ENCODE measurements at places on chromosomes 2 and 18. TPM values are rescaled to one million over a fixed set of nuclear protein-coding genes. Genes with fewer than 3 reads are reported as not detected.

The ACVR1C gene
- 0.36 TPM for total RNA-seq

The ALK gene
- under 0.01 TPM for total RNA-seq

The SCN1A gene
- 0.72 TPM for total RNA-seq

The GMPPA gene
- total RNA-seq: 46.3 TPM

The HOXD8 gene
- 3.3 TPM for total RNA-seq

The RPRM gene
- 0.36 TPM for total RNA-seq

The GRHL1 gene
- total RNA-seq: 0.29 TPM

The CRYGC gene
- not detected for total RNA-seq

- no peaks in the 10 kb centered on the region for H3K36me3 ChIP-seq
- H3K27me3 ChIP-seq: peaks cover 6% of the 10 kb centered on the region
- H3K27ac ChIP-seq: no peak overlapping the region
- no peak overlapping the region for H3K4me3 ChIP-seq
These were observed 17.2 kb upstream of the TNP1 start for GRCh38 chr2:216877085-216877484.

DNA sequence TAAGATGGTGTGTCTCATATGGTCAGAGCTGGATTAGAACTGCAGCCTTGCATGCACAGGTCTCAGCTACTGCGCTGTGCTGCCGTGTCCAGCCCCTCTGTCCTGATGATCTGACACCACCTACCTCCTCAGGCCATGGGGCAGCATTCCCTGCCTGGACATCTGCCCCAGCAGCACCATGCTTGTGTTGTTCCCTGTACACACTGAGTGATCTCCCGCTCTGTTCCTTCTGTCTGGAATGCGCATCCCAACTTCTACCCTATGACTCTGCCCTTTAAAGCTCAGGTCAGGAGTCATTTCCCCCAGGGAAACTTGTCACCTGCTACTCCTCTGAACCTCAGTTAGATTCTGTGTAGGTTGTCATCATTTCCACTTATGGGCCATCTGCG, 157.4 kb upstream of the TTC39C start:
- H3K36me3 ChIP-seq: no peaks in the 10 kb centered on the region

DNA sequence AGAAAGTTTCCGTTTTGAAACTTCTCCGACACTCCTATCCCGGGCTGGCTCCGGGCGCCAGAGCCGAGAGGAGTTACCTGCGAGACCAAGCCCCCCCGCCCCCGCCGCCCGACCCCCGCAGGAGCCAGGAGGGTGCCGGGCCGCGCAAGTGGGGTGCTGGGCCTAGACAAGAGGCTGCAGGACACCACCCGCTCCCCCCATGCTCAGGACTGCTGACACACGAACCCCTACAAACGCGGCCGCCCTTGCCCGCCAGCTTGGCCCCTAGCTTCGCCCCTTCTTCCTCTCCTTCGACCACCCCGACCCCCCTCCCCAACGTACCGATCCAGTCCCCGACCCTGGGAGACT, 497 bp downstream of the PLA2R1 start:
- H3K4me3 ChIP-seq: peak overlapping the region; percentile 83
- no peak overlapping the region for H3K27ac ChIP-seq
- H3K4me1 ChIP-seq: peaks cover 9% of the 10 kb centered on the region
- H3K27me3 ChIP-seq: peaks cover 2% of the 10 kb centered on the region
- peak; percentile 82 for DNase-seq

GRCh38 chr2:42792583-42793333, at the start of gene HAAO:
TSS of gene HAAO (minus strand) at chr2:42792583. CDS start at chr2:42792536, 47 bp downstream.
- DNase-seq: peak; percentile 89
- H3K27me3 ChIP-seq: peaks cover 13% of the 10 kb centered on the region
- peaks cover 3% of the 10 kb centered on the region for H3K4me1 ChIP-seq
- H3K27ac ChIP-seq: no peak within 1 kb of the TSS

DNA sequence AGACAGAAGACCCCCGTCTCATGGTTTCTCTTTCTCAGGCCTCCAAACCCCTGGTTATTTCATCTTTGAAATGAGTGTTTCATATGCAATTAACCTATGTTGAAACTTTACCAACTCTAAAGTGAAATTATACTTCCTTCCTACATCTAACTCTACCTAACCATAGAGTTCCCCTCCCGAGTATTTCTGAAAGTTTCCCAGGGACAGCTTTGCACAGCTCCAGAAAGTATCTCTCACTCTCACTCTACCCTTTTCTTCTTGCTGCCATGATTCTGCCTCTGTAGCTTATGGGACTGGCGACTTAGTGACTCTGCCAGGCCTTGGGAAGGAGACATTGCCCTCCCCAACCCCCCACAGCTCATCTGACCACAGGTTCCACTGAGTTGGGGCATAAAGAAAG, 107.9 kb downstream of the B3GNT2 start:
- H3K4me3 ChIP-seq: no peak overlapping the region
- H3K4me1 ChIP-seq: peaks cover 4% of the 10 kb centered on the region
- H3K36me3 ChIP-seq: no peaks in the 10 kb centered on the region
- H3K27ac ChIP-seq: no peak overlapping the region
- H3K27me3 ChIP-seq: no peaks in the 10 kb centered on the region

DNA sequence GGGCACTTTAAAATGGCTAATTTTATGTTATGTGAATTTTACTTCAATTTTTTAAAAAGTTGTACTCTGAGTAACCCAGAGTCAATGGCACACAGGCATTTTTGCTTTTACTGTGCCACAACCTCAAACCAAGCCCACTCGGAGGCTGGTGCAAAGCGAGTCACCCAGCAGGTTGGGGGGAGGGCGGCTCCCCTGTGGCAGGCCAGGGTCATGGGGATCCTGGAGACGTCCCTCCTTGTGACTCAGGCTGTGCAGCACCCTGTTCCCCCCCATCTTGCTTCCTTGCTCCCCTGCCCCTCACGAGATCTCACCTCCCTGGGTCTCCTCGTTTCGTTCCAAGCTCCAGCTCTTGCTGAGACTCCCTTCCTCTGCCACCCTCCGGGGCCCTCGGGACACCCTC, 58.6 kb downstream of the POMC start:
- H3K4me3 ChIP-seq: no peak overlapping the region
- H3K27ac ChIP-seq: no peak overlapping the region
- DNase-seq: no peak
- no peaks in the 10 kb centered on the region for H3K27me3 ChIP-seq
- no peaks in the 10 kb centered on the region for H3K36me3 ChIP-seq
- H3K4me1 ChIP-seq: peaks cover 10% of the 10 kb centered on the region

- H3K4me3 ChIP-seq: no peak overlapping the region
- no peaks in the 10 kb centered on the region for H3K36me3 ChIP-seq
- no peak overlapping the region for H3K27ac ChIP-seq
- H3K4me1 ChIP-seq: peaks cover 14% of the 10 kb centered on the region
These were observed 66.3 kb downstream of the LIPG start for GRCh38 chr18:49628119-49628518.

- H3K27ac ChIP-seq: no peak overlapping the region
- H3K4me3 ChIP-seq: no peak overlapping the region
- H3K27me3 ChIP-seq: no peaks in the 10 kb centered on the region
- no peaks in the 10 kb centered on the region for H3K36me3 ChIP-seq
- peak; percentile 62 for DNase-seq
- no peaks in the 10 kb centered on the region for H3K4me1 ChIP-seq
These were observed 5.3 kb downstream of the DNMT3A start for GRCh38 chr2:25336383-25336841.

DNA sequence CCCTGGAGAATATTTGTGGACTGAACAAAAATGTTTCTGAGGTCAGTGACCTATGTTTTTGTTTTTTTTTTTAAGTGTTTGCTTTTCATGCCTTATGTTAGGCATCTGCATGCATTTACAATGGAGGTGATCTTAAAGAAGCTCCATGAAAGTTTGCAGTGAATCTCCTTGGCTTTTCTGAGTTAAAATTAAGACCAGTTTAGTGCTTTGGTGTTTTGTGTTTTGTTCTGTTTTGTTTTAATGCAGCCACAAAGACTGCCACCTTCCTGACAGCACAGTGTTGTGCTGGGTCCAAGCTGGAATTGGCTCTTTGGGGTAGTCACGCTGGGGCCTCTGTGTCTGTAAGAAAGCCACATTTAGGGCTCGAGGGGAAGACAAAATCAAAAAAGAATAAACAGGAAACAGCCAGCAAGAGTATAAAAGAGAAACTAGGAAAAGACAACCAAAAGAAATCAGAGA, 396.2 kb downstream of the ARHGAP15 start:
- H3K27me3 ChIP-seq: no peaks in the 10 kb centered on the region
- H3K4me1 ChIP-seq: peaks cover 24% of the 10 kb centered on the region
- peak overlapping the region; percentile 11 for H3K4me3 ChIP-seq
- H3K27ac ChIP-seq: peak overlapping the region; percentile 24

- peak overlapping the region; percentile 49 for H3K4me3 ChIP-seq
- H3K27me3 ChIP-seq: no peaks in the 10 kb centered on the region
- H3K36me3 ChIP-seq: no peaks in the 10 kb centered on the region
These were observed 24.4 kb upstream of the RAB31 start for GRCh38 chr18:9683418-9684396.

GRCh38 chr18:13366541-13366940, 148.0 kb downstream of the LDLRAD4 start:
- peak; percentile 46 for DNase-seq
- no peak overlapping the region for H3K27ac ChIP-seq
- H3K36me3 ChIP-seq: no peaks in the 10 kb centered on the region
- H3K4me1 ChIP-seq: no peaks in the 10 kb centered on the region
- H3K4me3 ChIP-seq: no peak overlapping the region
- H3K27me3 ChIP-seq: no peaks in the 10 kb centered on the region

GRCh38 chr2:60313470-60314172, 239.8 kb downstream of the BCL11A start:
- no peaks in the 10 kb centered on the region for H3K4me1 ChIP-seq
- no peaks in the 10 kb centered on the region for H3K36me3 ChIP-seq
- no peaks in the 10 kb centered on the region for H3K27me3 ChIP-seq

- H3K4me1 ChIP-seq: peaks cover 12% of the 10 kb centered on the region
- H3K4me3 ChIP-seq: no peak overlapping the region
- no peak for DNase-seq
These were observed 91.0 kb downstream of the TMEM17 start for GRCh38 chr2:62415019-62415431.

DNA sequence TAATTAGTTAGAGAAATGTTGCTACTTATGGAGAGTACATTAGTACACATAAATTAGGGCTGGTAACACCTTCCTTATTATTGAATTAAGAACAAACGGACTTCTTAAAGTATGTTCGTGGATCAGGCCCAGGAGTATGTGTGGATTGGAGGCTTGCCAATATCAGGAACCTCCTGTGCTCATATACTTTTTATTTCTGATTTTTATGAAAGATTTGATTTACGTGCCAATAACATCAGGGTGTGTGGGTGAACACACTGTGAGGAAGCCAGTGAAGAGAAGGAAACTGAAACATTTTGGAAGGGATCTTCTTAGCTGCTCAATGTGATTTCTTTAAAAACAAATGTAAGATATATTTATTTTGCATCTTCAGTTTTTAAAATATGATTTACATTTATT, 113.0 kb downstream of the EFEMP1 start:
- H3K36me3 ChIP-seq: no peaks in the 10 kb centered on the region
- H3K27ac ChIP-seq: no peak overlapping the region
- H3K4me1 ChIP-seq: peaks cover 10% of the 10 kb centered on the region
- no peaks in the 10 kb centered on the region for H3K27me3 ChIP-seq
- no peak overlapping the region for H3K4me3 ChIP-seq
- no peak for DNase-seq

DNA sequence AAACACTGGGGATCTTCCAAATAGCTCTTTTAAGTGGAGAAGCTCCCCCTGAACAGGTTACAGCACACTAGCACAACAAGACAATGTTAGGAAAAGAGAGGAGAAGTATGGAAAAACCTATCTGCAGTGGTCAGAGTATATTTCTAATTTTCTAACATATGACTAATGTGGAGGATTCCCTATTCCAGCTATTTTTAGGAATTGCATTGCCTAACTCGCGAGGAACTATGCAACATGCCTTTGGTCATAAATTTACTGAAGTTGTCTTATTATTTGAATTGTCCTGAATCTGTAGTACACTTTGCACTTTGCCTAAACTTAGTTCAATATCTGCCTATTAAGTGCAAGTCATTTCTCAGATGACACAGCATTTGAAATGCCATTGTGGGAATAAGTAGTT, 381.4 kb downstream of the CCDC85A start:
- no peak overlapping the region for H3K27ac ChIP-seq
- H3K36me3 ChIP-seq: no peaks in the 10 kb centered on the region
- DNase-seq: no peak
- H3K27me3 ChIP-seq: no peaks in the 10 kb centered on the region
- no peak overlapping the region for H3K4me3 ChIP-seq

- H3K4me3 ChIP-seq: no peak overlapping the region
- H3K36me3 ChIP-seq: no peaks in the 10 kb centered on the region
- H3K27me3 ChIP-seq: no peaks in the 10 kb centered on the region
- no peaks in the 10 kb centered on the region for H3K4me1 ChIP-seq
- peak; percentile 39 for DNase-seq
These were observed 68.3 kb upstream of the MYT1L start for GRCh38 chr2:2399396-2399795.

- no peaks in the 10 kb centered on the region for H3K36me3 ChIP-seq
- no peaks in the 10 kb centered on the region for H3K4me1 ChIP-seq
- H3K27me3 ChIP-seq: no peaks in the 10 kb centered on the region
These were observed 541.2 kb downstream of the NUP35 start for GRCh38 chr2:183665425-183665824.

DNA sequence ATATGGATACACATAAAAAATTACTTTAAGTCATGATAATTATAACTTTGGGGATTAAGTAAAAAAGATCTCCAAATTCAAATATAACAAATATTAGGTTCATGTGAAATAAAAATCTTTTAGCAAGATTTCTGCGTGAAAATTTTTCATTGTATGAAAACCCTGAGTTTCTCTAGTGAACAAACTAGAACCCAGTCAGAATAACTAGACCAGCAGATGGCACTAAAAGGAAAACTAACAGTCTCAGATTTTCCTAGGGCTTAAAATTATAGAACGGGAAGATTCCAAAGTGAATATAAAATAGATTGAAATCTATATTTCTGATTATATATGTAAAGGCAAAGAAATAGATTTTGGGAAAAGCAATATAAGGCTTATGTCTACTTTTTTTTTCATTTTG, 43.3 kb downstream of the TMEM200C start:
- no peaks in the 10 kb centered on the region for H3K27me3 ChIP-seq
- no peak overlapping the region for H3K4me3 ChIP-seq
- H3K4me1 ChIP-seq: no peaks in the 10 kb centered on the region
- H3K36me3 ChIP-seq: no peaks in the 10 kb centered on the region
- no peak overlapping the region for H3K27ac ChIP-seq
- DNase-seq: no peak

DNA sequence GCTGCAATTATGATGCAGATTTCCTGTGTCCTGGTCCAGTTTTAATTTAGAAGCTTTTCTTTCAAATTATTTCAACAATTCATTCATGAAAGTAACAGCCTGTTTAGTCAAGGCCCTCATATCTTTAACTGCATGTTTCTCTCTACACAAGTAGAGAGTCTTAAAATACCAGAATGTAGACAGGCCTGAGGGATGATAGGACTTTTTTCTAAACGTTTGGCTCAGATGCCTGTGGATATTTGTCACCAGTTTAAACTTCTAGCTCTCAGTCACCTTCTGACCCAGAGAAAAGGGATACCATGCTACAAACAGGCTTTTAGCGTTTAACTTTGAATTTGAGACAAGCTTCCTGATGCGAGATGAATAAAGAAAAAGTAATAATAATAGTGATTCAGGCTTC, 15.7 kb downstream of the COL5A2 start:
- peak overlapping the region; percentile 5 for H3K4me3 ChIP-seq
- no peak for DNase-seq
- H3K27ac ChIP-seq: peak overlapping the region; percentile 84
- H3K4me1 ChIP-seq: peaks cover 62% of the 10 kb centered on the region
- H3K36me3 ChIP-seq: peaks cover 9% of the 10 kb centered on the region

- DNase-seq: no peak
- no peak overlapping the region for H3K4me3 ChIP-seq
- no peak overlapping the region for H3K27ac ChIP-seq
- no peaks in the 10 kb centered on the region for H3K36me3 ChIP-seq
These were observed 54.8 kb downstream of the TEX51 start for GRCh38 chr2:126953483-126953882.

Measured in osteoblast (primary cell).